ENCODE measurements at places on chromosomes 6 and 20.

DNA sequence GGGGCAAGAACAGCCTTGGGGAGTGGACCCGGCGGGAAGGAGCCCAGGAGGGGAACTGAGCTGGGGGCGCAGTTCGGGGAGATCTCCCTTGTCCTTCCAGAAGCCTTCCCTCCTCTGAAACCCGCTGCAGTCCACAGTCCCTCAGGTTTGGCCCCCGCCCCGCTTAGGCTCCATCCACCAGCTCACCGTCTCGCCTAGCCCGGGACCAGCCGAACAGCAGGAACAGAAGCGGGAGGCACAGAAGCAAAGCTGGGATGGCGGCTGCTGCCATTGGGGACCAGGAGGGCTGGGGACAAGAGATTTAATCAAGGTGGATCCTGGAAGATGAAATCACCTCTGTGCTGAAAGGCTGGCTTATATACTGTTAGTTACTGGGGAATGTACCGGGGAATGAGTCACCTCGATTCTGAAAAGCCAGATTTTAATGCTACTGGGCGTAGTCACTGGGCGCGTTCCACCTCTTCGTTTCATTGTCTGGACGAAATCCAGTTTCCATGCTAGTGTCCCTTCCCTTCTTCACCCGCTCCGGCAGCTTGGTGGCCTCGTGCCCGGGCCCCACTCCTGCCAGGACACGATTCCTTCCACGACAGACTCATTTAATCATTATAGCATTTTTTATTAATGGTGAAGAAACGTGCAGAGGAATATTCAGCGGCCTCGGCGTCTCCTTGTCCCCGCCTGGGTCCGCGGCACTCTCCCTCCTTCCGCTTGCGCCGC is at the start of gene RAET1L:
Gene RAET1L (minus strand): TSS at position 332 of the 717 bp plus-strand sequence. CDS start 61 bp downstream, at position 271.
- DNase-seq = no peak

DNA sequence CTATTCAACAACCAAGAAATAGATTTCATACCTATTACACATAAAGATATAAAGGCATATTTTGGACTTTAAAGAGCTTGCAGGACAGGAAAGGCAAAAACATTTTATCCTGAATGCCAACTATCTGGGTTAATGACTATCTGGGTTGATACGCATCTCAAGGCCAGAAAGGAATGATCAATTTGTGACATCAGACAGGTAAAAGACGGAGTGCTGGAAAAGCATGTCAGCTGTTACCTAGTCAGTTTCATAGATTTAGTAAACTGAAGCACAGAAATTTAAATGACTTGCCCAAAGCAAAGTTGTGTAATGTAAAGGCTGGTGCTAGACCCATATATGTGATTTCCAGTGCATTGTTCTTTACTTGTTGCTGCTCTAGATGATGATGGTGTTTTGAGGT is 36.8 kb downstream of the HDAC2 start:
- no peak for DNase-seq

GRCh38 chr6:107699254-107699653 is 124.9 kb downstream of the SCML4 start:
- DNase-seq = no peak

DNA sequence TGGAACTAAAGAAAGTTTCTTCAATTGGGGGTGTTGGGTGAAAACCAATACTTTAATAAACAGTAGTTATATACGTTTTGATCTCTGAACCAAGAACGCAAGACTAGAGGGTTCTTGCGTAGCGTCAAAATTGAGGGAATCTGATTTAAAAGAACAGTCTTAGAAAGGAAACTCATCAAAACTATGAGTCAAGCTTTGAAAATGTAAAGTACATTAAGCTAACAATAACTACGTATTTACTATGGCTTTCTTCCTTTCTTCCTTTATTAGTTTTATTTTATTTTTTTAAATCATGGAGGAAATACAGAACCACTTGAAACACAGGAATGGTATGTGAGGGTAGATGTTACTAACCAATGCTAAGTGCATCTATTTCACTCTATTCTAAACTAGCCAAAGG is 287.0 kb upstream of the RSPO3 start:
- no peak for DNase-seq

DNA sequence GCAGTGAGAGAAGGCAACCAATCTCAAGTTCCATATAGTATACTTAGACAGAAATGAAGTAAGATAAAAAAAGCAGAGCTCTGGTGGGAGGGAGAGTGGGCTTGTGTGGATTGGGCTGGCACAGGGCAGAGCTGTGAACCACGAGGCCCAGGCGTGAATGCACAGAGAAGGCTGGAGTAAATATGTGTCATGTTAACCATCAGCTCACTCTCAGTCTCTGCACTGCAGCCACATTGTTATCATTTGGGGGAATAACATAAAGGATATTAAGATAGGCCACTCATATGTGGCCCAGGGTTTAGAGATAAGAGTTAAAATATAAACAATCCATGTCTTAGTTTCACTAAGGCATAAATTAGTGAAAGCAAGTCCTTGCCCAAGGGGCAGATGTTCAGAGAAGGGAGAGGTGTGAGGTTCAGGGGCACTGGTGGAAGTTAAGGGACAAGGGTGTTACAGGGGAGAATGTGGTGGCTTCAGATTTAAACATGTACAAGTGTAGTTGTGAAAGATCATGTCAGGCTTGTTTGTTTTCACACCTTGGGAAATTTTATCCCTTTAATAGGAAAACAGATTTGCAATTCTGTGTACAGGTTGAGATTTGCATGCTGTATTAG is 14.4 kb downstream of the GMPR start:
- no peak for DNase-seq

- DNase-seq = no peak
Observed at GRCh38 chr6:16472349-16473069, 234.1 kb downstream of the GMPR start.

GRCh38 chr6:141028791-141029280 is 1103.9 kb upstream of the GJE1 start:
- no peak for DNase-seq

- no peak for DNase-seq
Observed at GRCh38 chr20:17465236-17465635, 65.9 kb downstream of the BFSP1 start.

DNA sequence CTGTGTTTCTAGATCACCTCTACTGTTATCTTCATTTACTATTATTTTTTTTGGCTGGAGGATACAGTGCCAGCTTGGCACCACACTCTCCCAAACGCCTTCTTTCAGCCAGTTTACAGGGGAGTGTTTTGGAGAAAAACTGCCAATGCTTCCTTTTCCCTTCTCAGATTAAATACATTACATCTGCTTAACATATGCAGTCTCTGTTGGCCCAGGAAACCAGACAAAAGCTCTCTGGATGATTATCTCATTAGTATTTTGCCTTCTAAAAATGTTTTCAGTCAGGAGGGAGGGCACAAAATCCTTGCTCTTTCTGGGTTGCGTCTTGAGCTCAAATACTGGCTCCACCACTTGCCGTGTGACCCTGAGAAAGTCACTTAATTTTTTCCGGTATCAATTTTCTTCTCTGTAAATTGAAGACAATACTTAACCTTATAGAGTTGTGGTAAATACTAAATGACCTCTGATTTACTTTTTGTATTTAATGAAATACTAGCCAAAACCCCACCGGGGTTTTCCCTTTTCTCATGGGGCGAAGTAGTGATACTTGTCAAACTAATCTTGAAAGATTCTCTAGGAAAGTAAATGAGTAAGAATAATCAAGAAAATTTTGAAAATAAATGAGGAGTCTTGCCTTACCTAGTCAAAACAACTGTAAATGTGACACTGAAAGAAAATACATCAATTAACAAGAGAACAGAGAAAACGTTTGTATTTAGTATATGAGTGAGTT is 146.2 kb downstream of the MMS22L start:
- DNase-seq = no peak

GRCh38 chr6:136323431-136324112 is 33.9 kb upstream of the BCLAF1 start:
- no peak for DNase-seq

- no peak for DNase-seq
Observed at GRCh38 chr6:15626160-15626559, 36.7 kb downstream of the DTNBP1 start.

GRCh38 chr6:114997813-114998292 is 655.0 kb upstream of the HS3ST5 start:
- DNase-seq = no peak

DNA sequence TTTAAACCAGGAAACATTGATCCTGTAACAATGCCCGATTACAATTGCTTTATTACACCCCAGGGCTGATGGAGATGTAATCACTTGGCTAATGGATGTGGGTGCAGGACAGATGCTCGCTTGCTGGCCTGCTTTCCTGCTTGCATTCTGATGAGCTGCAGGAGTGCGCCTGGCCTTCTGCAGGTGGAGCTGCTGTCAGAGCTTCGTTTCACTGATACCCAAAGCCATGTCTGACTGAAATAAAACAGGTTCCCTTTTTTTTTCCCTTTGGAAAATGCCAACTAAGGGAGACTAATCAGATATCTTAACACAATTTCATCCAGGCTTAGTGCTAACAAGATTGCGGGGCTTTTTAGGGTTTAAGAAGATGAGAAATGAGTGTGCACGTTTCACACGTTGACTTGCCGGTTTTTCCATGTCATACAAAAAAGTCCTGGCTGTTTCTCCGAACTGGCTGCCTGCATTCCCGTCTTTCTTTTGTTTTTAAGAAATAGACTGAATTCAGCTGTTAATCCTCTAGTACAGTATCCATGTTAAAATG is 60.7 kb downstream of the VAPB start:
- no peak for DNase-seq

- DNase-seq = no peak
Observed at GRCh38 chr6:70886661-70887060, 70.2 kb downstream of the B3GAT2 start.

GRCh38 chr6:473768-474452 is 82.4 kb downstream of the IRF4 start:
- no peak for DNase-seq

GRCh38 chr20:50191065-50191543 is 474 bp downstream of the CEBPB start:
- peak; percentile 60 for DNase-seq

GRCh38 chr20:4472906-4473305 is 248.8 kb upstream of the PRND start:
- DNase-seq = no peak

GRCh38 chr6:3291346-3291745 is 32.6 kb downstream of the PSMG4 start:
- no peak for DNase-seq

DNA sequence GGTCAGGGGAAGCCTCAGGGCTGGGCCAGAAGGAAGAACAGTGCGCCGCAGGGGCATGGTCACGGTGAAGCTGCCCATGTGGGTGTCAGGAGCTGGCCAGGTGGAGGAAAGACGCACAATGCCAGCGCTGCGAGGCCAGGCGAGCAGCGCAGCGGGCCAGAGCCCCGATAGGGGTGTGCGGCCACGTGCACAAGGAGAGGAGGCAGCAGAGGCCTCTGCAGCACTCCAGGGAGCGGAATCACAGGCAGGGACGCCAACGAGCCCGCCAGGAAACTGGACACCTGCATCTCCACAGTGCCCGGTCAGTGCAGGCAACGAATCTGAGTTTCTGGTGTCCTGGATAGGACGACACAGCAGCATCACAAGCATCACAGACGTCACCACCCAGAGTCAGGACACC is 35.7 kb downstream of the TAF4 start:
- no peak for DNase-seq

DNA sequence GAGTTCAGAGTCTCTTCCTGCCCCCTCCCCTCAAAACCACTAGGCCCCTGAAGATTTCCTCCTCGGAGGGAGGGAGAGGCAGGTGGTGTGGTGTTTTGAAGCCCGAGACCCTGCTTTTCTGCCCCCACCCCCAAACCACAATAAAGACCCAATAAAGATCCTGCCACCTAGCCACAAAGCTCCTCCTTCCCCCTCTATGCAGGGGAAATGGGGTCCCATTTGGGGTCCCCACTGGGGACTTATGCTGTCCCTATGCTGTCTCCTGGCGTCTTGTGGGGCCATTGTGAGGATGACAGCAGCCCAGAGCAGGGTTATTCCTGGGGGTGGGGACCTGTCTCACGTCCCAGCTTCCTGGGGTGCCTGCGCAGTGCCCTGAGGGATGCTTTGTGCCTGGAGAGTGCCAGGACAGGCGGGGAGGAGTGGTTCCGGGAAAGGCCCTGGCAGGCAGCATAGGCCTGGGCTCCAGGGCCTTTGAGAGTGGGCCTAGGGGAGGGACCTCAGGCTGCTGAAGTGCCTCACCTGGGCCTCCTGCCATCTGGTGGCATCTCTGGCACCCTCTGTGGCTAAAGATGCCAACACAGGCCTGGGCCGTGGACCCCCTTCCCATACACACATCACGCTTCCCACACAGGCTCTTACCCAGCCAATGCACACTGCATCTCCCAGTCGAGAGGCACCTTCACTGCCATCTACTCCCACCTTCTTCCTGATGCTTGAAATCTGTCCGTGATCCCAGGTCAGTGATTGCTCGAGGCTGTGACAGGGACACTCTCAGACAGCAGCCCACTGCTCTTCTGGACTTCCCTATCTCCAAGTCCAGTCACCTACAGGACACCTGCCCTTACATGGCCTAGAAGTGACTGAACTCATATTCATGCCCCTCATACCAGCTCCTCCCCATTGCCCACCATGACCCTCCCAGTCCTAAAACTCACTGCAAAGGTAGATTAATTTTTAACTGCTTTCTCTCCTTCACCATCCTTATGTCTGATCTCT is 7.9 kb upstream of the ARMC12 start:
- DNase-seq = no peak

GRCh38 chr6:162849269-162849668 is 121.5 kb downstream of the PACRG start:
- no peak for DNase-seq

DNA sequence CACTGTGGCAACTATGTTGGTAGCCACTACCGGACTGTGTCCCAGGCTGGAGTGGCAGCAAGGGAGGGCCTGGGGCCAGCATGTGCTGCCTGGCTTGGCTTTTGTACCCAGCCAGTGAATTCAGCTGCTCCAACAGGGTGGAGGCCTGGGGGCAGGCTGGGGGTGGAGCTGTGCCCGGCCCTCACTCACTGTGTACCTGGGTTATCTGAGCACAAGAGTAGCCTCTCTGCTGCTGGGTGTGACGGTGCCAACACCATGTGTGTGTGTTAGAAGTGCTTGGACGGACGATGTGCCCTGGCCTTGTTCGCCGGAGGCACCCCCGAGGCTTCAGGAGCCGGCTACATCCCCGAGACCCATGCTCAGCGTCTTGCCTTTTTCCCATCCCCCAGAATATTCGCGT is 49.2 kb downstream of the EFCAB8 start:
- DNase-seq = no peak

GRCh38 chr20:23136893-23137745 is 51.0 kb upstream of the CD93 start:
- peak; percentile 47 for DNase-seq

- no peak for DNase-seq
Observed at GRCh38 chr6:47106721-47107197, 64.6 kb upstream of the ADGRF1 start.

GRCh38 chr20:1332749-1333300 is 3.9 kb upstream of the SDCBP2 start:
- no peak for DNase-seq

Measured in hematopoietic multipotent progenitor cell treated with erythropoietin and hydrocortisone succinate and interleukin-3 and kit ligand, for 15 days (in vitro differentiated cells).